ENCODE measurements at places on chromosomes 11 and 22.

DNA sequence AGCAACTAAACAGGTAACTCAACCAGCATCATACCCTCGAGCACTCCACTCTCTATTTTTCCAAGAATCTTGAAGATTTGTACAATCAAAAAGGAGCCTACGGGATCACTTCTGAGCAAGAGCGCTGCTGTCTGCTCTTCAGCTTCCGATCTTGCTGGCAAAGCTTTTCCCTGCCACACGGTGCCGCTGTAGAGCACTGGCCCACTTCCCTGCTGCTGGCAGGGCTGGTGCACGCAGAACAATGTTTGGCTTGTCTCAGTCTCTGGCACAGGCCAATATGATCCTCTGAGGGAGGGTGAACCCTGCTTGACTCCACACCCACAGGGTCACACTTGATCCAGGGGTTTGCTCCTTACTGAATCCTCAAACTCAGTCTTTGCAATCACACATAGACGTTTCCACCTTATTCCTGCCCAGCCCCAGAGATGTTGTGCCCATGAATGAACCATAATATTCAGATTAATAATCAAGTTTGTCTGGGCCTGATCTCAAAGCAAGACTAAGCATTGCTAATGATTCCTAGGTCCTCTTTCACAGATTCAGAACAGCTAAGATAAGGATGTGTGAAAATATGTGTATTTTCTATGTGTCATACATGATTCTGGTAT, 536.6 kb downstream of the SOX6 start:
- no peak overlapping the region for H3K4me3 ChIP-seq
- no peak overlapping the region for H3K27ac ChIP-seq
- no peaks in the 10 kb centered on the region for H3K4me1 ChIP-seq
- peaks cover 8% of the 10 kb centered on the region for H3K27me3 ChIP-seq

DNA sequence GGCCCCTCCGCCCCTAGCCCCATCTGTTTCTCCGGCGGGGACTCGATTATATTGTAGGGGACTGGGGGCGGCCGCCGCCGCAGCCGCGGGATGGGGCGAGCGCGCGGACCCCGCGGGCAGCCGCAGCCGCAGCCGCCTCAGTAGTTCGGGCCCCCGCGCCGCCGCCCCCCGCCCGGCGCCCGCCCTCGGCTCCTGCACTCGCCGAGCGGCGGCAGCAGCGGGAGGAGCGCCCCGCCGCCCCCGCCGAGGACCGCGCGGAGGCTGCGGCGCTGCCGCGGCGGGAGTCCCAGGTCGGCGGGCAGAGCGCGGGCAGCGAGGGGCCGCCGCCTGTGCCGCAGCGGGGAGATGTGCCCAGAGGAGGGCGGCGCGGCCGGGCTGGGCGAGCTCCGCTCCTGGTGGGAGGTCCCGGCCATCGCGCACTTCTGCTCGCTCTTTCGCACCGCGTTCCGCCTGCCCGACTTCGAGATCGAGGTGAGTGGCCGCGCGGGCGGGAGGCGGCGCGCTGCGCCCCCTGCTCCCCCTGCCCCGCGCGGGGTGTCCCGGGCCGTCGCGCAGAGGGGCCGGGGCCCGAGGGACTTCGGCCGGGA, at the start of gene CECR2:
CECR2 (plus strand) TSS at position 22 of the 587 bp plus-strand sequence; CDS start at position 346, 324 bp downstream.
- peak within 1 kb of the TSS; percentile 41 for H3K4me3 ChIP-seq
- H3K27ac ChIP-seq: no peak within 1 kb of the TSS
- no peak for DNase-seq
- H3K36me3 ChIP-seq: no peaks in the 10 kb centered on the region
- H3K27me3 ChIP-seq: peaks cover 59% of the 10 kb centered on the region

GRCh38 chr11:64866173-64866491, 12.3 kb downstream of the EHD1 start:
- H3K36me3 ChIP-seq: peaks cover 6% of the 10 kb centered on the region
- DNase-seq: no peak
- peaks cover 77% of the 10 kb centered on the region for H3K4me1 ChIP-seq
- H3K27ac ChIP-seq: peak overlapping the region; percentile 88

- H3K27ac ChIP-seq: peak overlapping the region; percentile 98
- H3K27me3 ChIP-seq: no peaks in the 10 kb centered on the region
- peak overlapping the region; percentile 88 for H3K4me3 ChIP-seq
- DNase-seq: no peak
- peaks cover 21% of the 10 kb centered on the region for H3K4me1 ChIP-seq
- no peaks in the 10 kb centered on the region for H3K36me3 ChIP-seq
Observed at GRCh38 chr11:68038226-68038717, 553 bp upstream of the TCIRG1 start.

- no peak overlapping the region for H3K27ac ChIP-seq
- no peaks in the 10 kb centered on the region for H3K4me1 ChIP-seq
- peaks cover 4% of the 10 kb centered on the region for H3K27me3 ChIP-seq
- DNase-seq: no peak
- H3K4me3 ChIP-seq: no peak overlapping the region
- no peaks in the 10 kb centered on the region for H3K36me3 ChIP-seq
Observed at GRCh38 chr22:37343863-37344734, 61.8 kb downstream of the CYTH4 start.

DNA sequence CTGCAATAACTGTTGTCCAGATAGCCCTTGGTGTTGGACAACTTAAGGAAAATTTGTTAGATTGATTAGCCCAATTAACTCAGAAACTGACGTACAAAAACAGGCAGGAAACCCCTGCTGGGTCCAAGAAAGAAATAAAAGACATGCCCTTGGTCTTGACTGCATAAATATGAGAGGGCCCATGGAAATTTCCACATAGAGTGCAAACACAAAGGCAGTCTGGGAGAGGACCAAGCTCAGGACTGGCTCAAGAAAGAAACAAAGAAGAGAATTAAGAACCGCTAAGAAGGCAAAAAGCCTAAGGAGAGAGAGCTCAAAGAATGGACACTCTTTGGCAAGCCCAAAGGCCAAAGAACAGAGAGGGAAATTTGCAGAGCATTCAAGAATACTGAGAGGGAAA, 1243.9 kb downstream of the LRRC4C start:
- H3K27me3 ChIP-seq: no peaks in the 10 kb centered on the region
- H3K4me1 ChIP-seq: no peaks in the 10 kb centered on the region
- H3K4me3 ChIP-seq: no peak overlapping the region

GRCh38 chr11:18225913-18226312, 10.7 kb downstream of the SAA4 start:
- DNase-seq: no peak
- H3K27me3 ChIP-seq: no peaks in the 10 kb centered on the region
- no peak overlapping the region for H3K4me3 ChIP-seq
- no peaks in the 10 kb centered on the region for H3K36me3 ChIP-seq
- no peak overlapping the region for H3K27ac ChIP-seq

GRCh38 chr11:2105511-2105910, 33.7 kb downstream of the IGF2 start:
- no peaks in the 10 kb centered on the region for H3K4me1 ChIP-seq
- no peak overlapping the region for H3K4me3 ChIP-seq
- H3K27me3 ChIP-seq: peaks cover 12% of the 10 kb centered on the region
- H3K36me3 ChIP-seq: no peaks in the 10 kb centered on the region
- H3K27ac ChIP-seq: no peak overlapping the region

DNA sequence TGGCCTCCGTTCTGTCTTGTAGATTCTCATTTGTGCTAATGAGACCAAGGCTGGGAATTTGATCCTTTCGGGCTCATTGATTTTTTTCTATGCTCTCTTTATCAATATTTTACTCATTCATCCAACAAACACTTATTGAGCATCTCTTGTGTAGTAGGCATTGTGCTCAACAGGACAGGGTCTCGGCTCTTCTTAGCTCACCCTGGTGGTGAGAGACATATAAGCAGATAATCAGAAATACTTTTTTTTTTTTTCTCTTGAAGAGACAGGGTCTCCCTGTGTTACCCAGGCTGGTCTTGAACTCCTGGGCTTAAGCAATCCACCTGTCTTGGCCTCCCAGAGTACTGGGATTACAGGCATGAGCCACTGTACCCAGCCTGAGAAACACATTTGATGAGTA, 48.0 kb upstream of the SLC5A1 start:
- peaks cover 20% of the 10 kb centered on the region for H3K27me3 ChIP-seq
- no peaks in the 10 kb centered on the region for H3K4me1 ChIP-seq
- no peaks in the 10 kb centered on the region for H3K36me3 ChIP-seq
- DNase-seq: no peak
- no peak overlapping the region for H3K27ac ChIP-seq

DNA sequence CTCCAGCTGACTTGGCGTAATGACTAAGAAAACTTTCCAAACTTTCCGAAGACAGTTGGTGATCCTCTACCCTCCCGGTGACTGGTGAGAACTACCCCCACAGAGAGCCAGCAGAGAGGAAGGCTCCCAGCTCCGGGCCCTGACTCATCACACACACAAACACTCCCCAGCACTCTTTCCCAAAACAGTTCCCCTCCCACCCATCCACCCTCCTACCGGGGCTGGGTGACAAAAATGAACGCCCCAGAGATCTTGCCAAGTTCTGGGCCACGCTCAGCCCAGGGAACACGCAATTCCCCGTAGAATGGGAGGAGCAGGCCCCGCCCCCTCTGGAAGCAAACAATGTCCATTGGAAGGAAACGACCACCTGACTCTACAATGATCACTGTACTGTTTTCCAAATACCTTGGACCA, 21.3 kb upstream of the JAM3 start:
- no peak for DNase-seq
- no peaks in the 10 kb centered on the region for H3K36me3 ChIP-seq
- peaks cover 38% of the 10 kb centered on the region for H3K27me3 ChIP-seq
- no peak overlapping the region for H3K27ac ChIP-seq
- H3K4me1 ChIP-seq: no peaks in the 10 kb centered on the region
- H3K4me3 ChIP-seq: no peak overlapping the region

DNA sequence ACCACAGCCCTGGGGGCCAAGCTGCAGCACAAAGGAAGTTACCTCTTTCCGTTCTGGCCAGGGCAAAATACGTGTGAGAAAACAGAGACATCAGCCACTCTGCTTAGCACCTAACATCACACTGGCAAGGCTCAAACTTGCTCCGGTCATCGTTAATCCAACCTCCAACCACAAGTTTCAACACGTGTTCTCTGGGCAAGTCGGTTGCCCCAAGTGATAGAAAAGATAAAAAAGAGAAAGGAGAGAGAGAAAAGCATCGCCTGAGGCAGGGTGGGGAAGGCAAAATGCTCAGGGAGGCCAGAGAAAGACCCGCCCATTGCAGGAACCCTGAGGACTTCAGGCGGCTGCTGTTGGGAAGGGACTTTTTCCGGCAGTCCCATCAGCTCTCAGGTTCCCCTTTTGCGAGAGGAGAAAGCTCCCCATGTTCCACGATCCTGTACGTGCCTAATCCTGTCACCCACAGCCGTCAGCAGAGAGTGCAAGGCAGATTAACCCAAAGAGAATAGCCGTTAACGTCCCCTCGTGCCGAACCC, 18.5 kb upstream of the B4GALNT4 start:
- peak overlapping the region; percentile 47 for H3K27ac ChIP-seq

DNA sequence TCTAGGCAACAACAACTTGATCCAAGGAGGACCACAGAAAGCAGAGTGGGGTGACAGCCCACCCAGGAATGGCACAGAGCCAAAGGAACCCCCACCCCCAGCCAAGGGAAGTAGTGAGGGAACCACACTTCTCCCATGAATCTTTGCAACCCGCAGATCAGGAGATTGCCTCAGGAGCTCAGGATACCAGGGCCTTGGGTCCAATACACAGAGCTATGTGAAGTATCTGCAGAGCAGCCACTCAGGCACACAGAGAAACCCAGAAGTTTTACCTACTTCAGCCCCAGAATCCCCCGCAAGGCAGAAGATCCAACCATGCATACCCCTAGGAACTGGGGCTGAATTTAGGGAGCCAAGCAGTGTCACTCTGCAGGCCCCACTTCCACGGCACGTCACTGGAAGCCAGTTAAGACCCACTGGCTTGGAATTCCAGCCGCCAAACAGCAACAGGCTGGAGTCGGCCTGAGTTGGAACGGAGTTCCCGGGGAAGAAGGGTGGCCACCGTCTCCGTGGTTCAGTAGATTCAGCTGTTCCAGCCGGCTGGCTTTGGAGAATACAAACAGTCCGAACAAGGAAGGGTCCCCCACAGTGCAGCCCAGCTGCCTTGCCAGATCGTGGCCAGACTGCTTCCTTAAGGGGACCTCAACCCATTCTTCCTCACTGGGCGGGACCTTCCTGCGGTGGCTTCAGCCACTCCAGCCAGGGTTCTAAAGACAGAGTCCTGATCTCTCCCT, 174.1 kb downstream of the TTC28 start:
- H3K4me1 ChIP-seq: no peaks in the 10 kb centered on the region
- DNase-seq: no peak
- H3K4me3 ChIP-seq: no peak overlapping the region
- H3K27me3 ChIP-seq: peaks cover 38% of the 10 kb centered on the region

- DNase-seq: peak; percentile 55
- no peak overlapping the region for H3K4me3 ChIP-seq
- no peak overlapping the region for H3K27ac ChIP-seq
- no peaks in the 10 kb centered on the region for H3K27me3 ChIP-seq
- peaks cover 12% of the 10 kb centered on the region for H3K4me1 ChIP-seq
- H3K36me3 ChIP-seq: no peaks in the 10 kb centered on the region
Observed at GRCh38 chr11:1938343-1939005, 8.7 kb upstream of the MRPL23 start.

DNA sequence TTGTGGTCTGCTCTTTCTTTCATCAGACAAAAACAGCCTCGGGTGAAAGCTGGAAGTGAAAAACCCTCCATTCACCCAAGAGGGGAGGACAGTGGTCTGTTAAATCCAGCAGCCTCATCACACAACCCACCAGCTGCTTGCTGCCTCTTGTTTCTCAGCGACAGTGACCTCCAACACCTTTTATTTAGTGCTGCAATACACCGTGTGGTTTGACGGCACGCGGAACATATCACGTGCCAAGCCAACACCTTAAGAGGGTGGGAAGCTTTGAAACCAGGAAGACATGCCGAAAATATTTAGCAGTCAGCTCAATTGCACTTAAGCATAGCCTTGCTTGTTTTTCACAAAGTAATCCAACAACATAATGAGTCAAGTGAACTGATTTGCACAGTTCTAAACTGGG, 39.8 kb upstream of the POGLUT3 start:
- peaks cover 12% of the 10 kb centered on the region for H3K4me1 ChIP-seq
- peak overlapping the region; percentile 40 for H3K4me3 ChIP-seq
- H3K27ac ChIP-seq: no peak overlapping the region
- no peaks in the 10 kb centered on the region for H3K36me3 ChIP-seq
- no peak for DNase-seq

DNA sequence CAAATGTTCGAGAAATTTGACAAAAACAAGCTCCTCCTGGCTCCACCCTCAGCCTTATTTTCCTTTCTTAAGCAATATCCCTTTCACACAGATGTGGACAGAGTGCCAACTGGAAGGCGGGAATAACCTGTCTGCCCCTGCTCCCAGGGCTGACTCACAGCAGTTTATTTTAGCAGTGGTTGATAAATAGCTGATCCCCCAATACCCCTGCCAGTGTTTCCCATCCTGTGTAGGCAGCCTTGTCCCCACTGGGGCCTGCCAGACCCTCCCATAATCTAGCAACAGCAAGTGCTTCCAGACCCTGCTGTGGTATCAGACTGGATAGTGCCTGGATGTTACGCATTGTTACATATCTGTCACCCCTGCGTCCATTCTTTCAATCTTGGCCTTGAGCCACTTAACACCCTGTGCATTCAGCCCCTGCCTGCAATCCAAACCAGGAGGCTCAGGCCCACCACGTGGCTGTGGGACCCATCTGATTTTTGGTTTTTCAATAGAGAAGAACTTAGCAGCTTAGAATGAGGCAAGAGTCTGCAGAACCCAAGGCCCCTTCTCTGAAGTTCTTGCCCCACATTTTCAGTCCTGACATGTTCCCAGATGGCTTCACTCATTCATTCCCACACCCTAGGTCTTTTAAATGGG, 53.7 kb downstream of the PARVA start:
- no peak for DNase-seq
- no peak overlapping the region for H3K4me3 ChIP-seq
- H3K36me3 ChIP-seq: no peaks in the 10 kb centered on the region
- no peaks in the 10 kb centered on the region for H3K4me1 ChIP-seq
- H3K27ac ChIP-seq: no peak overlapping the region

- H3K27me3 ChIP-seq: peaks cover 22% of the 10 kb centered on the region
- H3K36me3 ChIP-seq: no peaks in the 10 kb centered on the region
Observed at GRCh38 chr11:36818410-36818809, 220.4 kb upstream of the RAG2 start.

All from natural killer cell treated with Interleukin-12 subunit alpha and Interleukin-12 subunit beta and Interleukin-15 and Interleukin-18, amount 100 ng/mL, for 72 hours (primary cell).